Left renal pelvis (tissue), 4 donors: ENCODE measurements at places on chromosomes 13 and 19. TPM values are rescaled to one million over a fixed set of nuclear protein-coding genes. Genes with fewer than 3 reads are reported as not detected.

- DNase-seq = no peak
Observed at GRCh38 chr13:88125055-88125454, 453.9 kb downstream of the SLITRK5 start.

DNA sequence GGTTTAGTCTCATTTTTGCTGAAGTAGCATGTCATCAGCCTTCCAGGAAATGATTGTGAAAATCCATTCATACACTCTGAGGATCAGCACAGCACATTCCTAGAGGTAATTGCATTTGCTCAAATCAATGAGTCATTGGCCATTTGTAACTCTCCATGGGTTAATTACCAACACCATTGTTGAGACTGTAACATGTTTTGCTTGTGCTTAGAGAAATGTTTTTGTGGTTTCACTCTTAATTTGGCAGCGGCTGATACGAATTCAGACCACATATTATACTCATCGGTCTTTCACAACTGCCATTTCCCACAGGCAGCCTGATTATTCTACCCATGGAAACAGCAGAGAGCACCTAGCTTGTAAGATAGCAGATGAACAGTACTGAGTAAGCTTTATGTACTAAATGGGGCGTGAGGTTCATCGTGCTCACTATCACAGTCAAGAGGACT is 110.3 kb downstream of the NHLRC3 start:
- no peak for DNase-seq

DNA sequence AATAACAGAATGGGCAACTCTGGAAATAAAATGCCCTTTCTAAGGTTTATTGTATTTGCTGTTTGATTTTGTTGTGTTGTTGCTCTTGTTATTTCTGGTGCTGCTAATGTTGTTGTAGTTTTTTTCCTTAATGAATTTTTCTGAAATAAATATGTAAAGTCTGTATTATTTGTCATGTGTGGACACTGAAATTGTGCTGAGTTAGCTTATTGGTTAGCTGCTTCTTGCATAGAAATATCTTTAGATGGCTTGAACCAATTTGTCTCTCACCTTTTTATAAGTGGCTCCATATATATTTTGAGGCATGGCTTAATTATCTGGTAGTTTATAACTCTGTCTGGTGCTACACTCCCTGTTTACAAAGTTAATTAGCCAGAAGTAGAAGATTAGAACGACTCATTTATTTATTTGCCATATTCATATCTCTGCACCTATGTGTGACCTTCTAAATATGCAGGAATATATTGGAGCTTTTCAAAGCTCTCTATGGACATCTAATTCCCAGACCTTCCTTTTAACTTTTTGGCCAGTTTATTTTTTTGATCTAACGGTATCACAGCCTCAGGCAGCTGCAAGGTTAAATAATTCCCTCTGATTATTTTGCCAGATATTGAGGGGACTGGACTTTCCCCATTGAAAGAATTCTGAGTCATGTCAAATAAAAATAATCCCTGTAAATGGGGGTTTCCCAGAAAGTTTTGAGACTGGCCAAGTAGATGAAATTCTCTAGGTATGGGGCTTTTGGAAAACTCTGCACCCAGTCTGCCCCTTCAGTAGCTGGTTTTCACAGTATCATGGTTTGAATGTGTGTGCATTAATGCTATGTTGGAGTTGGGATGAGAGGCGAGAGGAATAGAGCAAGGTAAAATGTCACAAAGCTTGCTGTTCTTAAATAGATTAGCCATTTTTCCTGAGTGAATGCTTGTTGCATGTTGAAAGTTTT is 1331.7 kb upstream of the MIR17HG start:
- DNase-seq = no peak

- DNase-seq = no peak
Observed at GRCh38 chr13:44191103-44191502, 182.5 kb upstream of the SERP2 start.

Gene AMH
- 2.2 TPM for polyA plus RNA-seq

GRCh38 chr13:96684469-96684868 is 309.8 kb downstream of the OXGR1 start:
- DNase-seq = no peak

- DNase-seq = no peak
Observed at GRCh38 chr13:102793611-102794355, 5.0 kb downstream of the POGLUT2 start.

Gene C1QTNF9
- polyA plus RNA-seq = 0.14 TPM

- no peak for DNase-seq
Observed at GRCh38 chr13:95505265-95505664, 47.3 kb upstream of the CLDN10 start.

- DNase-seq = no peak
Observed at GRCh38 chr19:4136680-4137088, 12.8 kb upstream of the MAP2K2 start.

DNA sequence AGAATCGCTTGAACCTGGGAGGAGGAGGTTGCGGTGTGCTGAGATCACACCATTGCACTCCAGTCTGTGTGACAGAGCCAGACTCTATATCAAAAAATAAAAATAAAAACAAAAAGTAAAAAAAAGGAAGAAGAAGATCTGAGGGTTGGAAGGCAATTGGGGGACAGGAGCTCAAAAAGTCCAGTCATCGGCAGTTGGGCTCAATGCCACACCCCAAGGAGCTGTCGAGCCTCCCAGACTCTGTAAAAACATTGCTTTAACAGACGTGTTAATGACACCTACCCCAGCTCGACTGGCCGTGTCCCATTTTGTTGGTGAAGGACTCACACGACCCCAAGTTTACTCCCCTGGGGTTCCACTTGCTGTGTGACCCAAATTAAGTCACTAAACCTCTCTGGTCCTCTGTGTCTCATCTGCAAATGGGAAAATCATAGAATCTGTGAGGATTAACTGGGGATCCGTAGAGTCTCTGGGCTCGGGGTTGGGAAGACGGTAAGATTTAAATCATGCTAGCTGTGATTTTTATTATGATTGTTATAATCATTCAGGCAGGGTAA is 7.0 kb downstream of the GNA15 start:
- no peak for DNase-seq

GRCh38 chr19:17841371-17841809 is 6.4 kb downstream of the JAK3 start:
- DNase-seq = no peak

DNA sequence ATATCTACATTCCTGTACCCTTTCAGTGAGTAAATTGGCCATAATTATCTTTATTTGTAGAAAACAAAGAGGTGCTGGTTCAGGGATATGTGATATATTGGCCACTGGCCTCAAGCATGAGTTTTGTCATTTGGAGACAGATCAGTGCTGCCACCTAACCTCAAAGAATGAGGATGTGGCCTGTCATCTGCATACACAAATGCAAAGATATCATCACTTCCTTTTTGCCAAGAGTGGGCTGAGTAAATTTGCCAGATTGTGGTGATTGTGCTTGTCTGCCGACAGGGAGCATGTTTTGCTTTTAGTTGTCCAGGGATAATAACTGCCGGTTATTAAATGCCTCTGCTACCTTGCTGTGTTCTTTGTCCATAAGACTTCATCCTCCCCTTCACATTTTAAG is 44.2 kb downstream of the WASF3 start:
- no peak for DNase-seq

Gene NLRP5
- polyA plus RNA-seq = not detected

DNA sequence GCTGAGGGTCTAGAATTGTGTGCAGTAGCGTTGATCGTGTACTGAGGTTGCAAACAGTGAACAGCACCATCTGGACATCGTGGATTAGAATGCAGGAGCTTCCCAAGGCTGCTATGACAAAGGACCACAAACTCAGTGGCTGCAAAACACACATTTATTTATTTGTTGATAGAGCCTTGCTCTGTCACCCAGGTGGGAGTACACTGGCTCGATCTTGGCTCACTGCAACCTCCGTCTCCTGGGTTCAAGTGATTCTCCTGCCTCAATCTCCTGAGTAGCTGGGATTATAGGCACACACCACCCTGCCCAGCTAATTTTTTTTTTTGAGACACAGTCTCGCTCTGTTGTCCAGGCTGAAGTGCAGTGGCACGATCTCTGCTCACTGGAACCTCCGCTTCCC is 2.3 kb upstream of the UHRF1 start:
- DNase-seq = no peak

Gene CEACAM7
- not detected for polyA plus RNA-seq
